ENCODE measurements at places on chromosomes 11 and 22. TPM values are rescaled to one million over a fixed set of nuclear protein-coding genes. Genes with fewer than 3 reads are reported as not detected.

Gene TAGLN
- 13,974 TPM for total RNA-seq

Gene SERPIND1
- total RNA-seq, result not detected

Gene MUC6
- total RNA-seq, result not detected

Gene OR4A16
- not detected for total RNA-seq

Gene CCDC82
- 34.2 TPM for total RNA-seq

Gene IL10RA
- total RNA-seq, result 72.6 TPM

Gene KRTAP5-8
- 0.68 TPM for total RNA-seq

Gene MOGAT2
- not detected for total RNA-seq

DNA sequence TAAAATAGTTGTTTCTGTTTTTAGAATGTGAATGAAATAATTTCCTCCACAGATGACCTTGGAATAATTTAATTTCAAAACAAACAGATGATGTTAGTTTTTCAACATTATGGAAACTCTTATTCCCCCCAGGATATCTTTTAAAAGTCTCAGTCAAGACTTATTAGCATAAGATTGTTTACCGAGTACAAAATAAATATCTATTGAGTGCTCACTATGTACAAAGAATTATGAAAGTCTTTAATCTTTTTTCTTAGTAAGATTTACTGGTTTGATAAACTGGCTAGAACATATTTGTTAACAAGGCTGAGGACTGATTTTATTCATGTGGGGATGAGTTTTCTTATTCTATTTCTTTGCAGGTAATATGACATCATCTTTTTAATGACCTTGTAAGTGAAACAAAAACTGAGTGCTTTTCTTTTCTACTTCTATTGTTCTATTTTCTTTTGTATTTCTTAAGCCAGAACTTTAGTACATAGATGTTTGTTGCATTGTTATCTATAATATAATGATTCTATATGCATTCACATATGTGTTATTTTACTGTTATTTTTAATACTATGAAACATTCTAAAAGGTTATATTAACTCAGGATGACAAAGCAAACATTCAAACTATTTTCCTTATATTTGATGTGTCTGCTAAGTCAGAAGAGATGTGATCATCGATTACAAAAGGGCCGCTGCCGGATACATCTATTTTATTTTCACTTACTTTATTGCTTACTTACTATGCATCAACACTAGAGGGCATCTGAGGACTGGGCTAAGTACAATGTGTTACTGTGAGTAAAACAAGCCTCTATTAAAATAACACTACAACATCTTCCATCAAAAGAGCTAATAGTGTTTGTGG lies 111.0 kb upstream of the ARHGAP42 start:
- H3K27me3 ChIP-seq, result no peaks in the 10 kb centered on the region
- no peaks in the 10 kb centered on the region for H3K36me3 ChIP-seq
- H3K4me3 ChIP-seq, result no peak overlapping the region
- no peak overlapping the region for H3K27ac ChIP-seq
- H3K4me1 ChIP-seq, result no peaks in the 10 kb centered on the region
- no peak for DNase-seq

DNA sequence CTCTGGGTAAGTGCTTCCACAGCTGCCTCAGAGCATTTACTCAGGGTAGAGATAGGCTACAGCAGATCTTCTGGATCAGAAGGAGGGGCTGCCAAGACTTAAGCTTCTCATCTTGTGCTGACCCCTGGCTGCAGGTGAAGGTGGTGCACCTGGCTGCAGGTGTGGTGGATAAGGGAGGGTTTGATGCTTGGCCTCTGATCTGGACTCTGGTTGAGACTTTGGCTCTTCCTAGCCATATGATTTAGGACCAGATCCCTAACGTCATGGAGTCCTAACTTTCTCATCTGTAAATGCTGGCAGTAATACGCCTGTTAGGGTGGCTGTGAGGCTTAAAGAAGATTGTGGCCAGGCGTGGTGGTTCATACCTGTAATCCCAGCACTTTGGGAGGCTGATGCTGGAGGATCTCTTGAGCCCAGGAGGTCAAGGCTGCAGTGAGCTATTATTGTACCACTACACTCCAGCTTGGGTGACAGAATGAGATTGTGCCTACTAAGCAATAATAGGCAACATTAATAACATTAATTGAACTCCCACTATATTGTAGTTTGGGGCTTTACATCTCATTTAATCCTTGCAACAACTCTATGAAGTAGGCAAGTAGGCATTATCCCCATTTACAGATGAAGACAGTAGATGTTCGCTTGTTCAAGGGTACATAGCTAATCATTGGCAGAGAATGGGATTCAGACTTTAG lies 10.7 kb downstream of the DTX4 start:
- no peaks in the 10 kb centered on the region for H3K4me1 ChIP-seq
- no peak overlapping the region for H3K4me3 ChIP-seq
- DNase-seq, result no peak
- H3K36me3 ChIP-seq, result no peaks in the 10 kb centered on the region
- no peaks in the 10 kb centered on the region for H3K27me3 ChIP-seq

DNA sequence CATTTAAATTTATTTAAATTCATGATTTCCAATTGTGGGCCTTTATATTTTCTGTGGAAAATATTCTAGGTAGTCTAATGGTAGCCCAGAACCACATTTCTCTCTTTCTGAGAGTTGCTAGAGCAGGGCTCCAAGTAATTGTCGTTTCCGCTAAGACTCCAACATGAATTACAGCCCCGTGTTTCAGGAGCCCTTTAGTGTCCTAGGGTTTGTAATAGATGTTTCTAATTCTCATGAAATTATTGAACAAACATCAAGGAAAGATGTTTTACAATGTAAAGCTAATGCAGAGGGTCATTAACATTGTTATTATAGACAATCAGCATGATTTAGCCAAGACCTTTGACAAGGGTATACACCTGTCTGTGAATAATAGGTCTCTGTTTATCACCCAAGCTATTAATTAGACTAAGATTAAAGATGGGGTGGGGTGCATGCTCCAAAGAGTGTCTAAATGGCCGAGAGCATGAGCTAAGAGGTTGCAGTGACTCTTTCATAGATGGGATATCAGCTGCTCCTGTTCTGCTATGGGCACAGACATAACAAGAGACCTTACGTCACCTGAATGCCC lies 81.8 kb upstream of the NTM start:
- no peak overlapping the region for H3K4me3 ChIP-seq
- H3K27ac ChIP-seq, result no peak overlapping the region
- no peaks in the 10 kb centered on the region for H3K36me3 ChIP-seq
- H3K4me1 ChIP-seq, result no peaks in the 10 kb centered on the region

- no peaks in the 10 kb centered on the region for H3K27me3 ChIP-seq
- no peak overlapping the region for H3K4me3 ChIP-seq
- H3K27ac ChIP-seq, result peak overlapping the region; percentile 8
- DNase-seq, result no peak
- no peaks in the 10 kb centered on the region for H3K36me3 ChIP-seq
These were observed 33.1 kb downstream of the HIPK3 start for GRCh38 chr11:33290319-33290718.

DNA sequence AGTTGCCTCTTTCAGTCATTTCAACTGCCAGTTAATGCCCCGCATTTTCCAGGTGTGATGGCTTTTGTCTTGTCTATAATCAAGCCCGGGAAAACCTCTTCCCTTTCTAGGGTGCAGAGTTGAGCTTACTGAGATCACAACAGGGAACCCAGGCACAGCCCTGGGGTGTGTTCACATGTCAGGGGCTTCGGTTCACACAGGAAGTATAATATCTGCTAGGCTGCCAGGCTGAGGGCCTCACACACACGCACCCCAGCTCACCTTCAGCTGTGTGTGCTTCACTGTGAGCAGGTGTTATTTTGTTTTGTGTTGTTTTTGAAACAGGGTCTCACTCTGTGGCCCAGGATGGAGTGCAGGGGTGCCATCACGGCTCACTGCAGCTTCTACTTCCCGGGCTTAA lies 9.7 kb upstream of the SOX10 start:
- H3K4me1 ChIP-seq, result no peaks in the 10 kb centered on the region
- no peak for DNase-seq
- H3K27ac ChIP-seq, result no peak overlapping the region
- H3K36me3 ChIP-seq, result no peaks in the 10 kb centered on the region
- no peaks in the 10 kb centered on the region for H3K27me3 ChIP-seq

- no peaks in the 10 kb centered on the region for H3K27me3 ChIP-seq
- no peak for DNase-seq
- no peak overlapping the region for H3K4me3 ChIP-seq
- H3K27ac ChIP-seq, result peak overlapping the region; percentile 65
- H3K36me3 ChIP-seq, result no peaks in the 10 kb centered on the region
- peaks cover 35% of the 10 kb centered on the region for H3K4me1 ChIP-seq
These were observed 73.2 kb upstream of the BID start for GRCh38 chr22:17847360-17848078.

- H3K36me3 ChIP-seq, result peaks cover 18% of the 10 kb centered on the region
- H3K27ac ChIP-seq, result no peak overlapping the region
These were observed 55.6 kb downstream of the P4HA3 start for GRCh38 chr11:74255741-74256375.

DNA sequence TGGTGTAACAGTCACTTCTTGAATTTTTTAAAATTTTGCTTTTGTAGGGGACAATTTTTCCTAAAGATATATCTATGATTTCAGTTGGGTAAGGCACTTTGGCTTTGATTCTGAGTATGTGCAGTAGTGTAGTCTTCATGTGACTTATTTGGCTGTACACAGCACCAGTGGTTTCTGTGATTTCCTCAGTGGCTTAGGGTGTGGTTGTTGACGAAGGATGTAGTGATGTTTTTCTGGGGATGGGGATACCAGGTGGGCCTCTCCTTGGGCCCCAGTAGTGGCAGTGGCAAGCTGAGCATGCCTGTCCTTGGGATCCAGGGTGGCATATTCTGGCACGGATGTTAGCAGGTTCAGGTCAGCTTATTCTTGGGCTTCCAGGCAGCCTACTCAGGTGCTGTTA lies 364.9 kb upstream of the CADM1 start:
- DNase-seq, result no peak
- H3K4me3 ChIP-seq, result no peak overlapping the region
- no peaks in the 10 kb centered on the region for H3K36me3 ChIP-seq
- no peaks in the 10 kb centered on the region for H3K27me3 ChIP-seq
- H3K27ac ChIP-seq, result no peak overlapping the region
- peaks cover 3% of the 10 kb centered on the region for H3K4me1 ChIP-seq

GRCh38 chr11:30455025-30455424 lies 131.1 kb downstream of the MPPED2 start:
- DNase-seq, result no peak
- H3K4me3 ChIP-seq, result no peak overlapping the region
- H3K36me3 ChIP-seq, result no peaks in the 10 kb centered on the region
- peaks cover 5% of the 10 kb centered on the region for H3K4me1 ChIP-seq
- H3K27me3 ChIP-seq, result no peaks in the 10 kb centered on the region

DNA sequence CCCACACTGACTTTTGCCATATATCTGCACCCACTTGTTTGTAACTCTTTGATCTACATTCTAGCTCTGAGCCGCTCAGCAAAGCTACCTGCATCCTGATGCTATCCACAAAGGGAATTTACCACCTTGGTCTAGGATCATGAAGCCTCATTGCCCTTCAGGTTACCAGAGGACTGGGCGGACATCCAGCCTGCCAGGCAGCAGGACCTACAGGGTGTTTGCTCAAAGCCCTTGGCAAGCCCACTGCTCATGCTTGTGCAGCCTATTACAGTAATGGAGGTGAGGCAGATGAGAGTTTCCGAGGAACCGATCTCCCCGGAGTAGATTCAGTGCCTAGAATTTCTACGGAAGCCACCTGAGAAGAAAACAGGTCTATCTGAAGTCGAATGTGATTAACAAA lies 417.2 kb downstream of the OPCML start:
- no peak overlapping the region for H3K27ac ChIP-seq
- no peaks in the 10 kb centered on the region for H3K36me3 ChIP-seq
- H3K4me1 ChIP-seq, result no peaks in the 10 kb centered on the region
- no peak overlapping the region for H3K4me3 ChIP-seq
- no peaks in the 10 kb centered on the region for H3K27me3 ChIP-seq

- peak overlapping the region; percentile 10 for H3K4me3 ChIP-seq
- peaks cover 75% of the 10 kb centered on the region for H3K4me1 ChIP-seq
- no peak for DNase-seq
- no peaks in the 10 kb centered on the region for H3K27me3 ChIP-seq
These were observed 80.7 kb upstream of the NAV2 start for GRCh38 chr11:19631712-19632498.

DNA sequence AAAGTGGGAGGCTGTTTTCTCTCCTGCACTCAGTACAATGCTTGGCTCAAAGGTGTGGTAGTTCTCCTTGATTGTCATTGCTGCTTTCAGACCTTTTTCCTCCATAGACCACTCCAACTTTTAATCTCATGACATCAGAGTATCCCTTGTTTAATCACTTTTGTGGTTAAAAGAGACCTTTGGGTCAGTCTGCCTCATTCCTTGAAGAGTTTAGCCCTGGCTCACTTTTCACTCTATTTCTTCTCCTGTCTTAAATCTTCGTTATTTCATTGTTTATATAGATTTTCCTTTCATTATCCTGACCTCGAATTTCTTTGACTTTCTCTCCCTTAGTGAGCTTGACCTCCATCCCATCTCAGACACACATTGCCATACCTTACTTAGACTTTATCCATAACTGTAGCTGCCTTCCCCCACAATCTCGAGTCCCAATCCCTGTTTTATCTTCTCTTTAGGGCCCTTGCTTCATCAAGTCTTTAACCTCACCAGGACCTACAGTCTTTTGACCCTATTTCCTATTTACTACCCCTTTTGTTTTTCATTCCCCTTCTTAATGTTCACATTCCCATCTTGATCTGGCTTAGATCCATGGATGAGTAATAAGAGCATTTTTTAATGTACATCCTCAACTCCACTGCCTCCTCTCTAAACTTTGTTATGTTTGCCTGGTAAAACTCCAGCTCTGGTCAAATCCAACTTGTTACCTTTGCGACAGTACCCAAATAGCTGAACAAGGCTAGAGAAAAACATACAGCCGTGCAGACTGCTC lies 9.5 kb downstream of the ATXN10 start:
- H3K36me3 ChIP-seq, result no peaks in the 10 kb centered on the region
- H3K27me3 ChIP-seq, result no peaks in the 10 kb centered on the region
- no peak for DNase-seq
- H3K4me1 ChIP-seq, result peaks cover 40% of the 10 kb centered on the region

- peaks cover 14% of the 10 kb centered on the region for H3K4me1 ChIP-seq
- no peak for DNase-seq
- no peak overlapping the region for H3K4me3 ChIP-seq
- H3K27ac ChIP-seq, result no peak overlapping the region
These were observed 49.0 kb downstream of the RPUSD4 start for GRCh38 chr11:126162306-126163030.

- H3K27ac ChIP-seq, result no peak overlapping the region
- no peak for DNase-seq
- H3K27me3 ChIP-seq, result no peaks in the 10 kb centered on the region
- no peaks in the 10 kb centered on the region for H3K36me3 ChIP-seq
- H3K4me3 ChIP-seq, result no peak overlapping the region
- no peaks in the 10 kb centered on the region for H3K4me1 ChIP-seq
These were observed 6.0 kb upstream of the OR5B21 start for GRCh38 chr11:58513747-58514367.

GRCh38 chr11:116384876-116385275 lies 387.9 kb downstream of the BUD13 start:
- no peak overlapping the region for H3K27ac ChIP-seq
- no peak for DNase-seq
- H3K27me3 ChIP-seq, result no peaks in the 10 kb centered on the region
- no peaks in the 10 kb centered on the region for H3K4me1 ChIP-seq

GRCh38 chr11:134578807-134579723 lies 167.0 kb upstream of the B3GAT1 start:
- DNase-seq, result no peak
- H3K4me3 ChIP-seq, result no peak overlapping the region
- no peaks in the 10 kb centered on the region for H3K27me3 ChIP-seq
- no peaks in the 10 kb centered on the region for H3K36me3 ChIP-seq
- no peak overlapping the region for H3K27ac ChIP-seq
